Thymus (tissue), 14 donors: ENCODE measurements at places on chromosomes 3 and 15.

DNA sequence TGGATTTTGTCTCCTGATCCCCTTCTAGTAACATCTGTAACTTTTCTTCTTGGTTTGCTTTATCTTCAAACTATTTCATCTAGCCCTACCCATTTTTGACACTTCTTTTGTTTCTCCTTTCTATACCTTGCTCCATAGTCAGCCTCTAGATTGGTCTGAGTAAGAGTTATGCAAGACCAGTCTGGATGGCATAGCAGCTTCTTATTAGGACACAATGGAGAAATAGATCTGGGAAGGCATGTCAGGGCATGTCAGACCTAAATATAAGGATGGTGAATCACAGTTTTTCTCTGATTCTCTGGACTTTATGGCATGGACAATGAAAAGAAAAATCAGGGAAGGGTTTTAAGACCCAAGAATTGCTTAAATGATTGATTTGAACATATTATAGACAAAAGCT, 452.5 kb downstream of the RAP2B start:
- DNase-seq = no peak

- no peak for DNase-seq
Observed at GRCh38 chr15:25362545-25362944, 76.3 kb downstream of the UBE3A start.

- DNase-seq = no peak
Observed at GRCh38 chr3:58272891-58273290, 33.2 kb upstream of the RPP14 start.

DNA sequence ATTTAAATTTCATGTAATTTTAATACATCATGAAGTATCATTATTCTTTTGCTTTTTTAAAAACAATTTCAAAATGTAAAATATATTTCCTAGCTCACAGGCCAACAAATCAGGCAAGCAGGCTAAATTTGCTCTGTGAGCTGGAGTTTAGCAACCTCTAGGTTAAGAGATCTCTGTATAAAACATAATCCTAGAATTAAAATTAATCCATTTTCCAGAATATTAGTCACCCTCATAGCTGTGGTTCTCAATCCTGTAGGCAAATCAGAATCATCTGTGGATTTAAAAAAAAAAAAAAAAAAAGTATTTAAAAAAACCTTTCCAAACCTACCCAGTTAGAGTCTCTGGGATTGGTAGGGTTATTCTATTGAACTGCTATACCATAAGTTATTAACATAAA, 209.7 kb downstream of the MINAR1 start:
- no peak for DNase-seq

DNA sequence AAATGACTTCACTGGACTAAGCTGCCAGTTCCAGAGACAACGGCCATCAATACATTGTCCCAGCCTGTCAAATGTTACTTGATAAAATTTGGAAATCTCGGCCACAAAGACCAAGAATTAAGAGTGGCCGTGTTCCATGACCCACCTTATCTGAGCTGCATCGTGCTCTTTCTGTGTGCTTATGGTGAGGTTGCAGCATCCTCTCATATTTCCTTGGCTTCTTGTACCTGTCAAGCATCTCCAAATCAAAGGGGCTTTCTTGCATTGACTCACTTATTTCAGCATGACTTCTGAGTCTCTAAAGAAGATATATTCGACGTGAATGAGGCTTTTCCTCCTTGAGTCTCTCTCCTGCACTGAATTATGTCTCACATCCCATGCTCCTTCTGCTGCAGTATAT, 421.7 kb downstream of the MCTP2 start:
- no peak for DNase-seq

- no peak for DNase-seq
Observed at GRCh38 chr15:43268111-43269105, 1.7 kb upstream of the TGM5 start.

DNA sequence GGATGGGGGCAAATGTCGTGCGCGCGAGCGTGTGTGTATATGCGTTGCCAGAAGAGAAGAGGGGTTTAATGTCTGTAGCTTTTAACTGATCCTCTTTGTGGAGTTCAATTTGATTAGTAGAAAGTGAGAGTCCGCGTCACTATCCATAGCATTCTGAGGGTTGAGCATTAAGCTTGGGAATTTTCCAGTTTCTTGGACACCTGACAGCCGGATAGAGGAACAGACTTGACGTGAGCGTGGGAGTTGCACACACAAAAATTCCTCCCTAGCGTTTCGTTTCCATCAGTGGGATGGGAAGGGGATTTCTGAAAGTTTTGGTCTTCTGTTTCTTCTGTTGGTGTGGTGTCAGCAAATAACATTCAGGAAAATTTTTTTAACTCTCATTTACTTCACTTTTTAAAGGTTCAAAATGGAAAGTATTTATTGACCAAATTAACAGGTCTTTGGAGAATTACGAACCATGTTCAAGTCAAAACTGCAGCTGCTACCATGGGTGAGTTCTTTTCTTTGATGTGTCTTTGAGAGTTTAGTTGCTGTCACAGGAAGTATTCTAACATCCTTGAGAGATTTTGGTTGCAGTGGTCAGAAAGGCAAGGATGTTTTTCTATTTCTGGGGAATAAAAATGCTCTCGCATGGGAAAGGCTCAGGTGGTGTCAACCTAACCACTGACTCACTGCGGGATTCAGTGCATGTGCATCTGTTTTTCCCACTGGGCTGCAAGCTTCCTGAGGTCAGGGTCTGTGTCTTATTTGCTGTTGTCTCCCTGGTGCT, 841 bp downstream of the POGLUT1 start:
- peak; percentile 24 for DNase-seq

- no peak for DNase-seq
Observed at GRCh38 chr3:86845726-86846125, 145.2 kb downstream of the VGLL3 start.

DNA sequence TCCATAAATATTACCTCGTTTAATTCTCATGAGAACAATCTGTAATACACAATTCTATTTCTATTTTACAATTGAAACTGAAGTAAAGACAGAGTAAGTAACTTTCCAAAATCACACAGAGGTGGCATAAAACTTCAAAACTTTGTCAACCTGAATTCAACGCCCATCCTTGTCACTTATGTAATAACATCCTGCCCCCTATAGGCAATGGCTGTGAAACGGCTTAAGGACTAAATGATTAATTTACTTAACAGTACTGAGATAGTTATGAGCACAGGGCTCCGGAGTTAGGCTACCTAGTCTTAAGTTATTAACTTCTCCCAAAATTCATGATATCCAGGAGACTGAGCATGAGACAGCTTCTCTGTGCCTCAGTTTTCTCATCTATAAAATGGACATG, 293.1 kb upstream of the CHRM5 start:
- DNase-seq = peak; percentile 15

GRCh38 chr15:89165677-89166076, 55.7 kb downstream of the RLBP1 start:
- DNase-seq = no peak

- no peak for DNase-seq
Observed at GRCh38 chr3:41629072-41629471, 332.8 kb downstream of the ULK4 start.

DNA sequence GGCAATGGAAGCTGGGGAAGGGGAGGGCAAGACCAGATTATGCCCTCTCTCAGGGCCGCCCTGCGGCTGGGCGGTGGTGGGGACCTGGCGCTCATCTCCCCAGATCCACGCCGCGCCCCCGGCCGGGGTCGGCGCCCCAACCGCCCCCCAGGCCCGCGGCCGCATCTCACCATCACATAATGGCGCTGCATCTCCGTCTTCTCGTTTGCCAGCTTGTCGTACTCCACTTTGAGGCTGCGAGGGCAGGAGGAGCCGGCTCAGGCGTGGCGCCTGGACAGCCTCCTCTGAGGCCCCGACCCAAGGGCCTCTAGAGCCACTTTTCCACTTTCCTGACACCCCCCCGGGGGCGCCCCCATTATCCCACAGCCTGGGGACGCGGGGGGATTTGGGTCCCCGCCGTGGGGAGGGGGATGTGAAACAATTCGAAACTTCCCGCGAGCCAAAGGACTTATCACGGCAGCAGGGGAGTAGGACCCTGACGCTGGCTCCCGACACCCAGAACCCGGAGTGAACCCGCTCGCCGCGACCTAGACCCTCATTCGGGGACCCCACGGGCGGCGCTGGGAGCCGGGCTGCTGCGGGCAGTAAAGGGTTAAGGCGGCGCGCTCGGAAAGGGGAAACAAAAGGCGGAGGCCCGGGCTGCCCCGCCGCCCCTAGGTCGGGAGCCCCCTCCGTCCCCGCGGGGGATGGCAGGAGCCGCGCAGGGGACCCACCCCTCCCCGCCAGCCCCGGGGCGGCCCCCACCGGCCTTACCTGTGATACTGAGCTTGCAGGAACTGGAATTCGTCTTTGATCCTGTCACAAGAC, 2.1 kb downstream of the TLE3 start:
- peak; percentile 22 for DNase-seq

GRCh38 chr3:152496716-152497115, 228.0 kb downstream of the MBNL1 start:
- DNase-seq = no peak

- no peak for DNase-seq
Observed at GRCh38 chr15:50940506-50940905, 32.0 kb downstream of the AP4E1 start.

- DNase-seq = no peak
Observed at GRCh38 chr3:38644662-38645053, 4.8 kb downstream of the SCN5A start.

GRCh38 chr15:68801572-68802148, 19.0 kb downstream of the ANP32A start:
- no peak for DNase-seq

GRCh38 chr15:25718169-25718536, 145.0 kb downstream of the ATP10A start:
- no peak for DNase-seq

- peak; percentile 67 for DNase-seq
Observed at GRCh38 chr3:17179381-17180205, 294.8 kb downstream of the PLCL2 start.

- DNase-seq = no peak
Observed at GRCh38 chr3:79953591-79954101, 185.8 kb upstream of the ROBO1 start.

- no peak for DNase-seq
Observed at GRCh38 chr15:59680346-59680745, 8.8 kb downstream of the BNIP2 start.

GRCh38 chr3:69107841-69108240, 14.6 kb downstream of the LMOD3 start:
- DNase-seq = no peak

- DNase-seq = no peak
Observed at GRCh38 chr3:190121383-190121782, 686 bp upstream of the P3H2 start.
